ENCODE measurements at places on chromosomes 4 and X.
A peak's percentile ranks its signal among the peaks of the same experiment; 100 is the strongest.

DNA sequence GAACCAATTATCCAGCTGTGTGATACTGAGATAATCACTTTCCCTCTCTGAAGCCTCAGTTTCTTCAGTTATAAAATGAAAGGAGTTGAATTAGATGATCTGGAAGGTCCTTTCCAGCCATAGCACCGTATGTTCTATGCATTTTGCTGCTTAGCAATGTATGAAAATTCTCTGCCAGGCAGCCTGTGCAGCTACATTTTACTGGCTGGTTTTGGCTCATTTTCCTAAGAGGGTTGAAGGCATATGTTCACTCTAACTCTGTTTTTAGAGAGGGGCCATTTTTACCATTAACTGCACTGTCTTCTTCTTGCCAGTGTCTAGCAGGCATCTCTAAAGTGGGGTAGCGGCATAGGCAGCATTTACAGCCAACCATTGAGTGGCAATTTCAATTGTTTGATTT lies 26.1 kb downstream of the TRPC5 start:
- DNase-seq: no peak

GRCh38 chr4:22869235-22869634 lies 176.5 kb downstream of the GBA3 start:
- DNase-seq: no peak

GRCh38 chr4:74440356-74440755 lies 4.6 kb upstream of the AREG start:
- no peak for DNase-seq

DNA sequence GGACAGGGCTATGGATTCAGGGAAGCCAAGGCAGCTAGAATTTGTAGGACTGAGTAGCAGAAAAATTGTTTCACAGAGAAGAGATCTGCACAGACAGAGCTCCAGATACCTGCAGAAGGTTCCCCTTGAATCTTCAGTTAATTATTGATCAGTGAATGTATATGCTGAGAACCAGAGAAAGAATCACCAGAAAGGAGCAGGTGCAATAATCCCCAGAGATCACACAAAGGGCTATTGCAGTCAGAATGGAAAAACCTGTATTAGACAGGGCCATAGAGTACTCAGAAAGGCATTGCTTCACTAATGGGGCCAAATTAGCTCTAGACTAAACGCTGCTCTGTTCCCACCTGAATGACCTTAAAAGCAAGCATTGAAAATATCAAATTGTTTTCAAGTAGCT lies 35.5 kb upstream of the SMAD1 start:
- DNase-seq: no peak

GRCh38 chr4:176409627-176410026 lies 89.9 kb downstream of the SPCS3 start:
- DNase-seq: no peak

- DNase-seq: peak; percentile 2
Measured at GRCh38 chrX:132092439-132093065, 35.3 kb downstream of the FRMD7 start.
